ENCODE measurements at places on chromosomes 13 and 19.

DNA sequence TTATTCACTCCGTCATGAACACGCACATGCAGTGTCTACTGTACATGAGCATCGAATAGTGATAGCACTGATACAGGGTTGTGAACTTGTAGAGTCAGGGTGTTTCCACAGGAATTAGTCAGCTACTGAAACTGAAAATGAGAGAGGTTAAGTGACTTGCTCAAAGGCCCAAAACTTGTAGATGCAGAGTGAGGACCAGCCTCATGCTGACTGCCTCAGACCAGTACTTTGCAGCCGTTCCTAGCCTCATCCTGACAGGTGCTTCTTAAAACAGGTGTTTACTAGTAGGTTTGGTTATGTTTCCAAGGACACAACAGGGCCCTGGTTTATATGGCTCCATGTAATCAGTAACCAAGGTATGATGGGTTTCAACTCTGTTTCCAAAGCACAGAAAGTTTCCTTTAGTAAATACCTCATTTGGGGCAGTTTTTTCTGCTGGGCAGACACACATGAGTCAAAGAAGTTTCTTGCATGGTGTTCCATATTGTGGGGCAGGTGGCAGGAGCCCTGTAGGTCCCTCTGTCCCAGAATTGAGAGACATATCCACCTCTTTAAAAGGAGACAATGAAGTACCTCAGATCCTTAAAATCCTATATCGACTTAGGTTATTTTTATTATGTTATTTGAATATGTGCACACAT lies 16.0 kb downstream of the FGF9 start:
- DNase-seq, result no peak

GRCh38 chr19:50293263-50294004 lies 35.7 kb downstream of the KCNC3 start:
- DNase-seq, result no peak

- no peak for DNase-seq
These were observed 397.7 kb downstream of the UQCRFS1 start for GRCh38 chr19:28815257-28815656.

- DNase-seq, result no peak
These were observed 62.0 kb downstream of the GPALPP1 start for GRCh38 chr13:45051315-45051714.

DNA sequence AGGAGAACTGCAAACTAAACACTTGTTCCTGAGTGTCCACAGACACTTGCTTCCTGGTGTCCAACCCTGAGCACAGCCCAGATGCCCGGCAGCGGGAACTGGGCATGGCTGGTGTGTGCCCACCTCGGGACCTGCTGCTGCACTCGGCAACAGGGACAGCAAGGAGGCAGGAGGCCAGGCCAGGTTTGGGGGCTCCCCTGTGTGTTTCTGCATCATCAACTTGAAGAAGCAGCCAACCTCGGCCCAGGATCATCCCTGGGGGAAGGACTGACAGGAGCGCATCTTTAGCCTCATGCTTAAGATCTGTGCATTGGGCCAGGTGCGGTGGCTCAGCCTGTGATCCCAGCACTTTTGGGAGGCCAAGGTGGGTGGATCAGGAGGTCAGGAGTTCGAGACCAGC lies 35.1 kb upstream of the LDLR start:
- DNase-seq, result no peak

DNA sequence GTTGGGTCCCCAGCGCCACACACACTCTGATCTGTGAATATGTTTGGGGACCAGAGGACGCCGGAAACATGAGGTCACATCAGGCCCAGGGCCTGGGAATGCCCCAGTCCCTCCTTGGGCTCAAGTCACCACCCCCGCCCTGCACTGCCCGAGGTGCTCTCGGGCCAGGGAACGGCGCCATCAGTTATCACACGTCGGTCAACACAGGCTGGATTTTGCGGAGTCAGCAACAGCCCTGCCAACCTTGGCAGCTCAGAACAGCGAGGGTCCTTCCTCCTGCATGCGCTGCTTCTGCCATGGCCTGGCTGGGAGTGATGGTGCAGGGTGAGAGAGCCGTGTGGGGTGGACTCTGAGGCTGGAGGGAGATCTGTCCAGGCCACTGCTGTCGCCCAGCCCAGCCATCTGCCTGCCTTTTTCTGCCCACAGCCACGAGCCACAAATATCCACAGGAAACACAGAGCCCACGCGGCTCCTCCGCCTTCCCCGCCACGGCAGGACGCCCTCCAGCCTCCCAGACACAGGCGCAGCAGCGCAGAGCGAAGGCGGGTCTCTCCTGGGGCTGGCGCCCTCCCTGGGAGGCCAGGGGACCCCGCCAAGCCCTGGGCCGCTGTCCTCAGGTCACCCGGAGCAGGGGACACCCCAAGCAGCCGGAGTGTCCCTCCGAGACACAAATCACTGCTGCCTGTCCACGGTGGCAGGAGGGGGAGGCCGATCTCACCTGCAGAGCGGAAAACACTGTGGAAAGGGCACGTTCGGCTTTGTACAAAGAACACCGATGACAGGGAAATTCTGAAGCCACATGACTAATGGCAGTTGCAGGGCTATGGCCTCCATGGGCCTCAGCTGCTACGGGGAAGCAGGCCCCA lies 31.6 kb upstream of the CACTIN start:
- no peak for DNase-seq

- DNase-seq, result no peak
These were observed 61.9 kb downstream of the MLLT1 start for GRCh38 chr19:6217752-6218334.

- DNase-seq, result no peak
These were observed 151.9 kb downstream of the COL4A1 start for GRCh38 chr13:110155072-110155471.

GRCh38 chr19:11136400-11137101 lies 19.0 kb downstream of the SPC24 start:
- DNase-seq, result no peak

- DNase-seq, result no peak
These were observed 69.4 kb upstream of the KLF12 start for GRCh38 chr13:74203576-74203975.

GRCh38 chr19:39737351-39737750 lies 478 bp downstream of the CLC start:
- DNase-seq, result no peak

- no peak for DNase-seq
These were observed 126.9 kb downstream of the PTPRS start for GRCh38 chr19:5213667-5214066.

GRCh38 chr19:5112681-5113575 lies 144.0 kb downstream of the KDM4B start:
- no peak for DNase-seq

All from central memory CD8-positive, alpha-beta T cell (primary cell).